NCI-H1436 treated with DMSO at 0.1 percent for 48 hours (cell line): ENCODE measurements at places on chromosomes 12 and 14.

DNA sequence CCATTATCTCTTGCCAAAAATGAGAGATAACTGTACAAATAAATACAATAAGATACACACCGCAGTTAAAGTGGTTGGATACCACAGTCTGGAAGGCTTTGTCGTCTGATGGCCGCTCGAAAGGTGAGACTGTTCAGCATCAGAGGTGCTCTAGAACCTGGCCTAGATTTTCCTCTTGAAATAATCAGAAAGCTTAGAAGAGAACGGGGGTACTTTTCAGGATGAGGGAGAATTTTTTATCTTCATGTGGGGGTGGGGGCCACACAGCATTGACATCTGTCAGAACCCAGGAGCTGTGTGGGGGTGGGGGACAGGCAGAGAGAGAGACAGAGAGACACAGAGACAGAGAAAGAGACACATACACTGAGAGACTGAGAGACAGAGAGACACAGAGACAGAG is 90.5 kb downstream of the GALNT9 start:
- no peak for DNase-seq

DNA sequence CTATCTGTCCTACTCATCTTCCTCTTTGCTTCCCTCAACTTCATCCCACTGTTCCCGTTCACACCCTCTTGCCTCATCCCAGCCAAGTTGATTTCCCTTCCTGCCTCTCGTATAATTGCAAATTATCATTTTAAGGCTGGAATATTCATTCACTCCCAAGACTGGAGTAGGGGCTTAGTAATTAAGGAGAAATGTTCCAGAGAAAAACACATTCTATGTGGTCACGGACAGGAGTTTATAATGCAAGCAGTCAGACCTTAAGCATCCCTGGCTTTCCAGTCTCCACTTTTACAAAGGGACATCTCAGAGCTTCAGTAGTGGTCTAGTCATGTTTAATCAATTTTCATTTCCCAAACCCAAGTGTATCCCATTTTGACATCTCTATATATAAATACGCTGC is 54.9 kb downstream of the TMEM132D start:
- DNase-seq: no peak

DNA sequence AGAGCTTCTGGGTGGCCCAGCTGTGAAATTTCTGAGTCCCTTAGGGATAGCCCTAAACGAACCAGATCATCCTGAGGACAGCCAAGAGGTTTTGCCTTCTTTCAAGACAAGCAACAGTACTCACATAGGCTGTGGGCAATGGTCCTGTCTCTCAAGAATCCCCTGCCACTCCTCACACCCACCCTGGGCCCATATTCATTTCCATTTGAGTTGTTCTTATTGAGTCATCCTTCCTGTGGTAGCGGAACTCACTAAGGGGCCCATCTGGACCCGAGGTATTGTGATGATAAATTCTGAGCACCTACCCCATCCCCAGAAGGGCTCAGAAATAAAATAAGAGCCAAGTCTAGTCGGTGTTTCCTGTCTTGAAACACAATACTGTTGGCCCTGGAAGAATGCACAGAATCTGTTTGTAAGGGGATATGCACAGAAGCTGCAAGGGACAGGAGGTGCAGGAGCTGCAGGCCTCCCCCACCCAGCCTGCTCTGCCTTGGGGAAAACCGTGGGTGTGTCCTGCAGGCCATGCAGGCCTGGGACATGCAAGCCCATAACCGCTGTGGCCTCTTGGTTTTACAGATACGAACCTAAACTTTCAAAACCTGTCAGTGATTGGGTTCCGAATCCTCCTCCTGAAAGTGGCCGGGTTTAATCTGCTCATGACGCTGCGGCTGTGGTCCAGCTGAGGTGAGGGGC is 38.9 kb downstream of the DAD1 start:
- DNase-seq: no peak

DNA sequence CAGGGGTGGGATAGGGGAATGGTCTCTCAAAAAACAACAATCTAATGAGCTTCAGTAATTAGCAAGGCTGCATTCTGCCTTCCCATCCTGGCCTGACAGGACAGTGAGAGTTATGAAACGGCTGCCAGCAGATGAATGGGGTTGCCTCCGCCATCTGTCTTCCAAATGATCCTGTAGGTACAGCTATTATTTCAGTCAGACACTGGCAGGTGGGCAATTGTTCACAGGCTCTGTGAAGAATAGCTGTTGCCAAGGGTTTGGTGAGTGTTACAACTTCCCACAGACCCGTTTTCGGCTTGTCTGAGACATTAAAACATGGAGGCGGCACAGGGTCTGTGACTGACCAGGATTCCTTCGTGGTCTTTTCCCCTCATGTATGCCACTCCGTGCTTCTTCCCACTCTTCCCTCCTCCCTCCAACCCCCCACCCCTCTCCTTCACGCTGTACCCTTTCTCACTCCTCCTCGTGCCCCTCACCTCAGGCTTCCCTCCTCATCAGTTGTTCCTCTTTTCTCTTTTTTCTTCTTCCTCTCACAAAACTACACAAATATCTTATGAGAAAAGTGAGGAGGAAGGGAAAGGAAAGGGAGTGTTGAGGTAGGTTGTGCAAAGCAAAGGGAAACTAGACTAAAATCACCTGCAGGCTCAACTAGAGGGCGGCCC is 160.8 kb upstream of the GZMB start:
- DNase-seq: no peak

DNA sequence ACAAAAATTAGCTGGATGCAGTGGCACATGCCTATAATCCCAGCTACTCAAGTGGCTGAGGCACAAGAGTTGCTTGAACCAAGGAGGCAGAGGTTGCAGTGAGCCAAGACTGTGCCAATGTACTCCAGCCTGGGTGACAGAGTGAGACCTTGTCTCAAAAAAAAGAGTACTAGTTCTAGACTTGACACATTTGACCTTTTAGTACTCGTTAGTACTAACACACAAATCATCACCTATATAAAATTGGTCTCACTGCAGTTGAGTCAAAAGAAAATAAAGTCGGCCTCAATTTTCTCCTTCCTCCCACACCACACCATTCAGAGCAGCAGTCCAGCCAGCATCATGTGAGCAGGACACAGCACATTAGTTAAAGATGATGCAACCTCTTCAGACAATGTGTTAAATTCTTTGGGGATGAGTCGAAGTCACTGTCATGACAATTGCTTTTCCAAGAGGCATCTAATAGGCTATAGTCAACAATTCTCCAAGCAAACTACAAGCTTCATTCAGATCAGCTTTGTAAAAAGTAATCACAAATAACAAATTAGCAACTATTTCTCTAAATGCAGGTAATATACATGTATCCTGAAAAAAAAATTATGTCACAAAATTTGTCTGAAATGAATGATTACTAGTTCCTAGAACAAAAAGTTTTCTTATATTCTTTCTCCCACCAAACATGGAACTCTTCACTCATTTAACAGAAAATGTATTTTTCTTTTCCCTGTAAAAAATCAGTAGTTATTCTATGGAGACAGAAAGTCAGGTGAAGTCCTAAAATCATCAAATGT is 55.6 kb downstream of the CLIP1 start:
- DNase-seq: no peak

GRCh38 chr12:104219361-104219892 is 3.8 kb downstream of the TXNRD1 start:
- DNase-seq: peak; percentile 61

DNA sequence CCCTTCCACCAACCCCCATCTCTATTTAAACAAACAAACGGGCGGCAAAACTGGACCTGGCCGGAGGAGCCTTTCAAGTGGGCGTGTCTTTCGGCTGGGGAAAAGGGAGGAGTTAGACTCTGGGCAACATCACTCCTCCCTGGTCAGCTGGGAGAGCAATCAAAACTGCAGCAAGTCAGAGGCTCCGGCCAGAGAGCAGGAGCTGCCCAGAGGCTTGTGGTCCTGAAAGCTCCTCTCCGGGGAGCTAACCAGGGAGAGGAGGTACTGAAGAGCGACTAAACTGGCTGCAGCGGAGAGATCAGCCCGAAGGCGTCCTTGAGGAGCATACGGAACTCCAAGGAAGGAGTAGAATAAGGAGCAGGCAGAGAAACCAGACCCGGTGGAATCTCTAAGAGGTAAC is at the start of gene NEUROD4:
TSS of gene NEUROD4 (plus strand) at position 191 of the 400 bp plus-strand sequence. CDS start 6,466 bp downstream, outside the sequence.
- no peak for DNase-seq

- DNase-seq: no peak
These were observed 273.9 kb upstream of the RGS6 start for GRCh38 chr14:71658261-71658860.

DNA sequence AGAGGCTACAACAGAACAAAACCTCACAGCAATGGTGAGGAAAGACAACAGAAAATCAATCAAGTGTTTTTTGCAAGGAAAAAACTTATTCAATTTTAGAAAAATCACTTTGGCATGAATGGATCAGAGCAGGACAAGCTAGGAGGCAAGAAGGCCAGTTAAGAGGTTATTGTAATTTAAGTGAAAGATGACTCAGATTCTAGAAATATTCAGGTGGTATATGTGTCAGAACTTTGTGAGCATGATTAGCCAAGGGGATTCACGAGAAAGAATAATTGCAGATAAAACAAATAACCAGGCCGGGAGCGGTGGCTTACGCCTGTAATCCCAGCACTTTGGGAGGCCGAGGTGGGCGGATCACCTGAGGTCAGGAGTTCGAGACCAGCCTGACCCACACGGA is 12.7 kb downstream of the GCH1 start:
- DNase-seq: no peak

DNA sequence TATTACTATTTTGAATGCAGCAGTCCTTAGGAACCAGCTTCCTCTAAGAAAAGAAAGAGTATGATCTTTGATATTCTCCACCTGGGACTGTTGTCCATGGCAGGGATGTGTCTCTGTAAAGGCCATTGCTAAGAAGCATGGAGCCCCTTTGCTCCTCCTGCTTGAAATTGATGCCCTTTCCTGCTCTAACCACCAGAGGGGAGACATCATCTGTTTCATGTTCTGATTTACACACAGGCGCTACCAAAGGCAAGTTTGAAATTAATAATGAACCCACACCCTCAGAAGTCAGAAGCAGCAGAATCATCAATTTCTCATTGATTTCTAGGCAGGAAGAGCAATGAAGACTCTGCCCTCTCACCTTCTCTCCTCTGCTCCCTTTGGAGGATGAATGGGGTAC is 253.8 kb downstream of the RMST start:
- DNase-seq: no peak

DNA sequence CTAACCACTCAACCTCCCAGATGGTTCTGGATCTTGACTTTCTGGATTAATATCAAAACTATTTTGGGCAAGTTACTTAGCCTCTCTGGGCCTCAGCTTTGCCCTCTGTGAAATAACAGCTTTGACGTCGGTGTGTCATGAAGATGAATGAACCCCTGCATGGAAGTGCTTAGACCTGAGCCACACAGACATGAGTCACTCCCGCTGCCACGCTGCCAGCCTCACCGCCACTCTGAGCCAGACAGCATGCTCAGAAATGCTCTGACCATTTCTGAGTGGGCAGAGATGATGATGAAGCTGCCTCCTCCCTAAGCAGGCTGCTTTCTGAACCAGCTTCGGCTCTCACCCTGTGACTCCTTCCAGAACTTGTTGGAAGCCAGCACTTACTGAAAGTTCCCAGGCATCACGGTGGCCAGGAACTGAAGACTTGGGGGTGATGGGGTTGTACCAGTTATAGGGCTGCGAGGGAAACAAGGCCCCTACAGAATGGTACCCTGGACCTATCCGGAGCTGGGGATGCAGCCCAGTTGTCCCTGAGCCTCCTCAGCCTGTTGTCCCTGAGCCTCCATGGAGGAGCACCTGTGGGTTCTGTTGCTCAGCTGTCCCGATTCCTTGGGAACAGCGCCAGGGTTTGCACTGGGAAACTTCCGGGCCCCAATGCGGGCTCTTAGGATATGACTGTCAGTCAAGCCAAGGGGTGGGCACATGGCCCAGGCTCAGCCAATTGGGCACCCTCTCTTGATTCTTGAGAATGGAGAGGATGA is 2.0 kb upstream of the CCDC197 start:
- DNase-seq: no peak
